ENCODE measurements at places on chromosomes 11 and 22.
A peak's percentile ranks its signal among the peaks of the same experiment; 100 is the strongest.

- peak; percentile 50 for DNase-seq
Observed at GRCh38 chr11:102347462-102348370, 702 bp downstream of the BIRC2 start.

- DNase-seq: peak; percentile 96
Observed at GRCh38 chr11:106399076-106399511, 321.6 kb downstream of the AASDHPPT start.

GRCh38 chr11:118277312-118277711 is 13.2 kb upstream of the MPZL2 start:
- DNase-seq: peak; percentile 45

GRCh38 chr11:31442086-31442485 is 67.3 kb downstream of the IMMP1L start:
- DNase-seq: no peak

- DNase-seq: peak; percentile 82
Observed at GRCh38 chr11:20250644-20251247, 90.5 kb upstream of the DBX1 start.
